Fibroblast of skin of back (primary cell): ENCODE measurements at places on chromosomes 7 and 10.

DNA sequence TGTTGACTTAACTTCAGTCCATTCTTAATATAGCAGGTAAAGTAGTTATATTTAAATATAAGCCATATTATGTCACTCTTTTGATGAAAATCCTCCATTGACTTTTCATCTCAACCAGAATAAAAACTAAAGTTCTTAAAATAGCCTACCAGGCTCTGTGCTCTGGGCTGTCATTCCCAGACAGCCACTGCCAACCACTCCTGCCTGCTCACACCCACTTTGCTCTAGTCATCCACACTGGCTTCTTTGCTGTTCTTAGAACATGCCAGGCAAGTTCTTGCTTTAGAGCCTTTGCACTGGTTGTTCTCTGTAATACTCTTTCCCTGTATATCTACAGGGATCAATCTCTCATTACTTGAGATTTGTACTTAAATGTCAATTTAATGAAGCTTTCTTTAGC lies 80.6 kb downstream of the ZEB1 start:
- peak; percentile 22 for DNase-seq

DNA sequence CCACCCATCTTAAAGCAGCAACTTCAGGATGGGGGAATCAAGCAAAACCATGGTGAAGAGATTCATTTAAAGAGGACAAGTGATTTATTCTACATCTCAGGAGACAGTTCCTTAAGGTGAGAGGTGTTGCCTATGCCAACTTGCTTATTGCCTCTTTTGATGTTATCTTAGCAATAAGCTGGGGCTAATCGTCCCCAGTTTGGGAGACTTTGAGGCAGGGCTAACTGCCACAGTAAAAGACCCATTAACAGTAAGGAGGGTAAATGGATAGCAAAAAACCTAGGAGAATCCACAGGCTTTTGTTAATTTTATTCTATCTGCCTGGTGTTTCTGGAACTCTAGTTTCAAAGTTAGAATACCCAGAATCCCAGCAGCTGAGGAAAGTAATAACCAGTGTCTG lies 22.1 kb upstream of the HERPUD2 start:
- DNase-seq: no peak

DNA sequence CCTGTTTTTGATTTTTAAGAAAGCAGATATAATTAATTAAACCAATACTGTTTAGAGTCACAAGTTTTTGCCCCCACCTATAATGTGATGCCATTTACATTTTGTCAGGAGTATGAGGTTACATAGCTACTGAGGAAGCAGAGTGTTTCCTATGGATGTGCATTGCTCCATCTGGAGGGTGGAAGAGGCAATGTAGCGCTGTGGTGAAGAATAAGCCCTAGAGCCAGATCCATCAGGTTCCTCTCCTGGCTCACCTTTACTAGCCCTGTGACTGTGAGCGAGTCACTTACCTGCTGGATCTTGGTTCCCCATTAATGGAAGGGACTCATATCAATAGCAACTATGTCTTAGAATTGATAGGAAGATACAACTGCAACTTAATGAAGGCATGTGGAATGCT lies 216.0 kb downstream of the GPAM start:
- DNase-seq: no peak

- no peak for DNase-seq
Measured at GRCh38 chr7:45086331-45087065, 2.3 kb downstream of the NACAD start.

- DNase-seq: no peak
Measured at GRCh38 chr10:21954132-21954531, 49.4 kb downstream of the DNAJC1 start.

- DNase-seq: peak; percentile 99
Measured at GRCh38 chr7:112484671-112485167, 3.9 kb downstream of the LSMEM1 start.

DNA sequence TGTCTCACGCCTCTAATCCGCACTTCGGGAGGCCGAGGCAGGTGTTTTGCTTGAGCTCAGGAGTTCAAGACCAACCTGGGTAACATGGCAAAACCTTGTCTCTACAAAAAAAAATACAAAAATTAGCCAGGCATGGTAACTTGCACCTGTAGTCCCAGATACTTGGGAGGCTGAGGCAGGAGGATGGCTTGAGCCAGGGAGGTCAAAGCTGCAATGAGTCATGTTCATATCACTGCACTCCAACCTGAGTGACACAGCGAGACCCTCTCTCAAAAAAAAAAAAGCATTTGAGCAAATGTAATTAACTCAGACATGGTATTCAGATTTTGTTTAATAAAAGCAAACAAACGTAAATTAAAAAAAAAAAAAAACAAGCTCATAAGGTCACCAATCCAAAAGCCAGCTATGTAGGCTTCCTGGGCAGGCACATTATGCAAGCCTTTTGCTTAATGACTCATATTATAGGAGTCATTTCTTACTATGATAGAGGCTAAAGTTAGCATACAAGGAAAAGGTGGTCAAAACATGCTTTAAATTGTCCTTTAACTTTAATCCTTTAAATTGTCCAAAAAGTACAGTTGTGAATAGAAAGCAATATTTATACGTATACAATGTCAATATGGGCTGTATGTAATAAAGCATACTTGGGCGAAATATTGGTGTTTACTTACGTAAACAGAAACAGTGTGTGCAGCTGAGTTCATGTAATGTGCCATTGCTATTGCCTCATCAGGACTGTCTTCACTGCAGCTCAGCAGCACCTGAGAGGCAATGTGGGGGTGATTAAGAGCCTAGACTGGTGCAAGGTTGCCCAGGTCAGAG lies 13.0 kb downstream of the AKR1D1 start:
- no peak for DNase-seq

GRCh38 chr10:102674566-102674965 lies 30.3 kb downstream of the TRIM8 start:
- DNase-seq: no peak

- DNase-seq: peak; percentile 5
Measured at GRCh38 chr10:1499359-1499957, 237.9 kb downstream of the ADARB2 start.

GRCh38 chr7:143909863-143910262 lies 7.9 kb upstream of the TCAF1 start:
- DNase-seq: no peak

DNA sequence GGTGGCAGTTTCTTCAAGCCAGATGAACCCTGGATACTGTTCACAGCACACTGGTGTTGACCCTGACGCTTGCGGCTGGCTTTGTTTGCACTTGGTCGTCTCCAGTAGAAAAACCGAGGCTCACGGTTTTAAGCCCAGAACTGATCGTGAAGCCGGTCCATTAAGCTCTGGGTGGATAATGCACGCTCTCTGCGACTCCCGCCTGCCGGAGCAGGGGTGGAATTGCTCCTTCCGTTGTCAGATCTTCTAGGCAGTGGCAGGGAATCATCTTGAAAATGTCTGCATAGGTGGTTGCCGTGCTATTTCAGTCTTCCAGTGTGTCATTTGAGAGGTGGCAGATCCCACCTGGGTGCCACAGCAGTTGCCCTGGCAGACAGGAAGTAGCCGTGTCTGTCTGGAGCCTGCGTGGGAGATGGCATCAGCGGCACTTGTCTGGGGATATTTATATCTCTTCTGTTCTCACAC lies 35.9 kb upstream of the AP5Z1 start:
- DNase-seq: no peak

- no peak for DNase-seq
Measured at GRCh38 chr10:48778193-48778857, 93.7 kb downstream of the WDFY4 start.

DNA sequence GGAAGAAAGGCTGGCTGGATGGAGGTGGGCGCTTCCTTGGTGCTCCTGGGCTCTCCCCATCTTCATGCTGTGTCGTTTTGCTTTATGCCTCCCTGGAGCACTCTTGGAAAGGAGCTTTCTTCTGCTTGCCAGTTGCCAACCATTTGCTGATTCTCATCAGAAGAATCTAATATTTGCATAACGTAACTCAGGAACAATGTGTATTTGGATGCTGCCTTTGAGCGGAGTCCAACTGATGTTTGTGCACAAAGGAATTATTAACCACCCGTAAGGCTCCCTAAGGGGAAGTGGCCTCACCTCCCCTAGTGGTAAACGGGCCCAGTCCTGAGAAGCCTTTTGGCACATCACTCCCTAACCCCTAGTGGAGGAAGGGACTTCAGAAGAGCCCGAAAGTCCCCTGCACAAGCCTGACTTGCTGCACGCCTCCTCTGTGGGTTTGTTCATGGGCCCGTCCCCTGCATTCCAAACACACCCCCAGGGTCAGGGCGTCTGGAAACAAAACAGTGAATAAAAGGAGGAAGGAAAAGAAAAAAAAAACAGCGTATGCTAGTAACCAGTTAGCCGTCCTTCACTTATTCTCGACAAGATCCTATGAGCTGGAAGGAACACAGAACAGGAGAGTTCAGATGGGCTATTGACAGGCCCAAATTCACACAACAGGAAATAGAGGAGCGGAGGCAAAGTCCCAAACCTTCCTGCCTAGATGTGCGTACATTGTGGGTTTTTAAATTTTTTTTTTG lies 602.2 kb downstream of the LRMDA start:
- DNase-seq: peak; percentile 80

- no peak for DNase-seq
Measured at GRCh38 chr7:66668677-66669076, 40.0 kb downstream of the KCTD7 start.

- DNase-seq: no peak
Measured at GRCh38 chr10:66983475-66983818, 57.6 kb downstream of the LRRTM3 start.

- peak; percentile 30 for DNase-seq
Measured at GRCh38 chr7:98283127-98283886, 1.8 kb downstream of the BRI3 start.
